ENCODE measurements at places on chromosomes 3 and 15. TPM values are rescaled to one million over a fixed set of nuclear protein-coding genes. Genes with fewer than 3 reads are reported as not detected.

DNA sequence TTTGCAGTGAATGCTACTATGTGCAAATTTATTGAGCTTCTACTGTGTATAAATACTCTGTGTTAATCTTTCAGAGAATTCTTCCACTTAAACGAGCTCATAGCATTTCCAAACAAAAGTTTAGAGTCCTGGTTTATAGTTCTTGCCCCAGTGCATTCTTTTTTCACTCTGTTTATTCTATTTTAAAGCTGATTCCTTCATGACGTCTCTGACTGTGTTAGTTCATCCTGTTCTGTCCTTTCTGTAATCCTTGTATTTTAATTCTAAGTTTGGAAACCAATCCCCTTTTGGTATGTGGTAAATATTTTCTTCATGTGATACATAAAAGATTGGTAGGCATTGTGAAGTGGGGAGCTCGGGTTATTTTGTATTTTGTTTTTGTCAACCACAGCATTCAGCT is 18.7 kb downstream of the P2RY14 start:
- no peak for DNase-seq

- no peak for DNase-seq
Observed at GRCh38 chr3:75001330-75001729, 386.9 kb upstream of the CNTN3 start.

DNA sequence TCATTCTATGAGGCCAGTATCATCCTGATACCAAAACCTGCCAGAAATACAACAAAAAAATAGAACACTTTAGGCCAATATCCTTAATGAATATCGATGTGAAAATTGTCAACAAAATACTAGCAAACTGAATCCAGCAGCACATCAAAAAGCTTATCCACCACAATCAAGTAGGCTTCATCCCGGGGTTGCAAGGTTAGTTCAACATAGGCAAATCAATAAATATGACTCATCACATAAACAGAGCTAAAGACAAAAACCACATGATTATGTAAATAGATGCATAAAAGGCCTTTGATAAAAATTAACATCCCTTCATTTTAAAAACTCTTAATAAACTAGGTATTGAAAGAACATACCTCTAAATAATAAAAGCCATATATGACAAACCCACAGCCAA is 403.2 kb upstream of the AZI2 start:
- DNase-seq = no peak

DNA sequence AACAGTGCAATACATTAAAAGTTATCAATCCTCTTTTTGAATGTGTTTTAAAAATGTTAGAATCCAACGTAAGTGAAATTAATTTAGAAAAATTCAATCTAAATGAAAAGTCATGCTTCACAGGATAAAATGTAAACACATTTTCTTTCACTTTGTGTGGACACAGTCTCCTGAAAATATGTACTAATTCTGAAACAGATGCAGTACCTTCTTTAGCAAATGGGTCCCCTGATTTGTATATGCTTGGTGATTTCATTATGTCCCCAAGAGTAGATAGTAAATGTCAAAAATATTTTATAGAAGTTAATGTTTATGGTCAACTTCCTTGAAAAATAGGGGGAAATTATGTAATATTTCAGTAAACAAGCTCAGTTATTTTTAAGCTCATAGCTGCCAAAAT is 28.9 kb downstream of the FOXP1 start:
- DNase-seq = no peak

DNA sequence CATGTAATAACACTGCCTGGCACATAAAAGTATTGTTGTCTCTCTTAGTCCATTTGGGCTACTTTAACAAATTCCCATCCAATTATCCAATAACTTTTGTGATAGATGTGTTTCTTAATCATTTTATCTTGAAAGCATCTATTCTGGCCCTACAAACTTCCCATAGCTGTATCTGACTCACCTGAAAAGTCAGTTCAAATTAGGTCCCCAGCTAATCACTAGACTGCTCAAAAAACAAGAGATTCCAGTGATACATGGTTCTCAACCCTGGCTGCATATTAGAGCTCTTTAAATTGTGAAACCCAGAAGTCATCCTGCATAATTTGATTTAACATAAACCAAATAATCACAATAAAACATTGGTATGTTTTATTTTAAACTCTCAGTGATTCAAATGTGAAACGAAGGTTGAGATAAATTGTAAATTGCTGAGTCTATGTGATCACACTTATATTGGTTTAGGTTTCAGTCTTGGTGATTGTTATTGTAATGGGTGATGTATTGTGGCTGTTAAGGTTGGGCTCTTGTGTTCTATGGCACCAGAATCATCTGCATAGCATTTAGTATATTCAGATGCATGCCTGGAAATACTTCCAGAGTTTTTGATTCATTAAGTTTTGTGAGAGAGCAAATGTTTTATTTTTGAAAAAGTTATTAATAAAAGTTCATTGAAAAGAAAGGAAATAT is 268.9 kb upstream of the KCNMB2 start:
- DNase-seq = no peak

DNA sequence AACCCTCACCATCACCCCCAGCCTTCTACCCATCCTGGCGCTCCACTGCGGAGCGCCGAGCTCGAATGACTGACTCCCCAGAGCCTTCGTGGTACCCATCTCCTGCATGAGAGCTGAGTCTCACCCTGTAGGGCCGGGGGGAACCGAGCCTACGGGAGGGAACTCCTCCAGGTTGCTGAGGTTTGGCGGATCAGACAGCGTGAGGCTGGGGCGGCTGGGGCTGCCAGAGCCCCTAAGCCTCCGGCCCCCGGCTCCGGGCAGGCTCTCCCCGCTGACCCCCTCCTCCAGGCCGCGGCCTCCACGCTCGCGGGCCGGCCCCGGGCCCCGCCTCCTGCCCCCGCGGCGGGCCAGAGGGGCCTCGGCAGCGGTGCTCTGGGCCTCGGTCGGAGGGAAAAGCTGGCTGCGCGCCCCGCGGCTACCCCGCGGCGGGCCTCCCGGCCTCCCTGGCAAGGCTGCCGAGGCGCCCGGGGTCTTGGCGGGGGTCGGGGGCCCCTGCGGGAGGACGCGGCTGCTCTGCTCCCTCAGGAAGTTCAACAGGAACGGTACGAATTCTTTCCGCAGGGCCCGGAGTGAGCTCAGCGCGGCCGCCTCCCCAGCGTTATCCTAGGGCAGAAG is 643 bp downstream of the CDAN1 start:
- DNase-seq = no peak

DNA sequence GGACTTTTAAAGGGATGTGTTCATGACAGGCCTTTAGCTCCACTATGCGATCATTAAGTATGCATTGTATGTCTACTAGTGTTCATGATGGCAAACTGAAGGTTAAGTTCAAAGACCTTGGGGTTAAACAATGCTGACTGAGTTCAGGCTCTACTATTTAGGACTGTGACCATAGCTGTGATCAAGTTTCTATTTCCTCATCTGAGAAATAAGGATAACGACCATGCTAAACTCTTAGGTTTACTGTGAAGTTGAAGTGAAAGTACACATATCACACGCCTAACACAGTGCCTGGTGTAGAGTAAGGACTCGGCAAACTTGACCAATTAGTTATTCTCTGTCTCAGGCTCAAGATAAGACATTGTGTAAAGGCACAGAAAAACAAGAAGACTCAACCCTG is 243.2 kb downstream of the MBNL1 start:
- DNase-seq = no peak

GRCh38 chr15:66644000-66644787 is 57.8 kb upstream of the SMAD6 start:
- no peak for DNase-seq

IQCF5 gene
- not detected for total RNA-seq

CFAP91 gene
- total RNA-seq = 5.8 TPM

CHRNA3 gene
- total RNA-seq = not detected

ACSBG1 gene
- total RNA-seq = 1.6 TPM

All from ureter (tissue), 1 donor.